ENCODE measurements at places on chromosomes 12 and 14.

DNA sequence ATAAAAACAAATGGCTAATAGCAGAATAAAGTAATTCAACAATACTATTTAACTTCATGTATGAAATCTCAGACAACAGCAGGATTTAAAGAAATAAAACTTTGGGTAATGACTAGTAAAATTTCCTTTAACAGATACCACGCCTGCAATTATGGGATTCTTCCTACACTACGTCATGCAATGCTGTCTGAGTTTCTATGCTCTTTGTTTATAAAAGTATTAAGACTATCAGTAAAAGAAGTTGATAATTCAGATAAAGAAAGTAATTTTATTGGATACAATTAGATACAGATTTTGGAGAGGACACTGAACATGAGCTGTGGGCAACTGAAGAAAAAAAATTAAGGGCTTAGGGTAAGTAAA lies 308.4 kb upstream of the LRFN5 start:
- H3K4me1 ChIP-seq = peaks cover 12% of the 10 kb centered on the region
- no peaks in the 10 kb centered on the region for H3K27me3 ChIP-seq
- no peak overlapping the region for H3K4me3 ChIP-seq
- H3K36me3 ChIP-seq = no peaks in the 10 kb centered on the region

DNA sequence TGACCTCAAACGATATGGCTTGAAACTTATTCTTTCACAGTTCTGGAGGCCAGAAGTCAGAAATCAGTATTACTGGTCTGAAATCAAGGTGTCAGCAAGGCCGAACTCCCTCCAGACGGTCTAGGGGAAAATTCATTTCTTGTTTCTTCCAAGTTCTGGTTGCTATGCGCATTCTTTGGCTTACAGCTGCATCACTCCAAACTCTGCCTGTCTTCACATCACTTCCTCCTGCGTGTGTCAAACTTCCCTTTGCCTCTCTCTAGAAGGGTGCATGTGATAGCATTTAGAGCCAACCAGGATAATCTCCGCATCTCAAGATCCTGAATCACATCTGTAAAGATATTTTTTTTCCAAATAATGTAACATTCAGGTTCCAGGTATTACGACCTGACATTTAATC lies 62.8 kb downstream of the DENND5B start:
- H3K27me3 ChIP-seq = no peaks in the 10 kb centered on the region
- H3K36me3 ChIP-seq = no peaks in the 10 kb centered on the region
- H3K4me1 ChIP-seq = peaks cover 20% of the 10 kb centered on the region
- H3K27ac ChIP-seq = no peak overlapping the region
- H3K4me3 ChIP-seq = no peak overlapping the region
- no peak for DNase-seq

- DNase-seq = no peak
- no peak overlapping the region for H3K4me3 ChIP-seq
- no peaks in the 10 kb centered on the region for H3K36me3 ChIP-seq
- H3K4me1 ChIP-seq = no peaks in the 10 kb centered on the region
- H3K27ac ChIP-seq = no peak overlapping the region
Measured at GRCh38 chr12:94372461-94372860, 87.2 kb downstream of the CEP83 start.

- no peaks in the 10 kb centered on the region for H3K36me3 ChIP-seq
- no peak overlapping the region for H3K4me3 ChIP-seq
- no peak for DNase-seq
- H3K27ac ChIP-seq = no peak overlapping the region
Measured at GRCh38 chr14:88695870-88696269, 96.9 kb downstream of the EML5 start.

- no peaks in the 10 kb centered on the region for H3K4me1 ChIP-seq
- no peak overlapping the region for H3K27ac ChIP-seq
- H3K27me3 ChIP-seq = no peaks in the 10 kb centered on the region
- H3K36me3 ChIP-seq = no peaks in the 10 kb centered on the region
- H3K4me3 ChIP-seq = no peak overlapping the region
Measured at GRCh38 chr14:97458661-97459579, 661.7 kb downstream of the VRK1 start.

GRCh38 chr14:97177016-97177415 lies 379.8 kb downstream of the VRK1 start:
- no peaks in the 10 kb centered on the region for H3K27me3 ChIP-seq
- peak; percentile 27 for DNase-seq
- no peaks in the 10 kb centered on the region for H3K36me3 ChIP-seq
- no peaks in the 10 kb centered on the region for H3K4me1 ChIP-seq

GRCh38 chr12:123948401-123948795 lies 24.2 kb downstream of the CCDC92 start:
- no peak overlapping the region for H3K4me3 ChIP-seq
- H3K36me3 ChIP-seq = no peaks in the 10 kb centered on the region
- H3K27ac ChIP-seq = no peak overlapping the region
- H3K27me3 ChIP-seq = no peaks in the 10 kb centered on the region

DNA sequence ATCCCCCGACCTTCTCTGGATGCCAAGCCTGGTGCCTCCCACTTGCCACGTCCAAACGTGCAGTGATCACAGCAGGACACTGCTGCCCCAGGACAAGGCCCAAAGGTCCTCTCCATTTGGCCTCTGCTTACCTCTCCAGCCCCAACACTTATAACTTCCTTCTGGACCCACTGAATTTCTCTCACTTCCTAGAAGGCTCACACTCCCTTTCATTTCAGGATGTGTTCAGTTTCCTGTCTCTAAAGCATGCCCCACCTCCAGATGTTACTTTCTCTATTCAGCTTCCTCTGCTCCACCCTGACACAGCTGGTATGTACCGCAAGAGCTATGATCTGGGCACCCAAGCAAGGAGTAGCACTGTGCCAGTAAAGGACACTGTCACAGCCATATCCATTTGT lies 33.0 kb downstream of the CDKL1 start:
- DNase-seq = no peak
- no peak overlapping the region for H3K27ac ChIP-seq
- no peaks in the 10 kb centered on the region for H3K36me3 ChIP-seq

DNA sequence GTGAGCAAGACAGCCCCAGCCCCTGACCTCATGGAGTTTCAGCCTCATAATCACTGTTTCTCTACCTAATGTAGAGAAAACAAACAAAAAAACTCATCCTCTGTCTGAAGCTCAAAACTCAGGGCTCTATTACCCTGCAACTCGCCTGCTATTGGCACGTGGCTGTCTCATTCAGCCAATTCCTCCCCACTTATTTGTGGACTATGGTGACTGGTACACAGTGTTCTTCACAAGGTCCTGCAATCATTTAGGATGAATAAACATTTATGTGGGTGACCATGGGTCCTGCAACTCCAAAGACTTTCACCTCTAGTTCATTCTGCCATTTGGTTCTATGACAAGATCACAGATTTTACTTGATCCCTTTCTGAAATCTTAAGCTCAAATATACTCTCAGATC lies 4.7 kb downstream of the PPP2R3C start:
- no peak overlapping the region for H3K4me3 ChIP-seq
- DNase-seq = no peak
- peaks cover 18% of the 10 kb centered on the region for H3K4me1 ChIP-seq
- H3K27ac ChIP-seq = no peak overlapping the region
- H3K36me3 ChIP-seq = peaks cover 2% of the 10 kb centered on the region

DNA sequence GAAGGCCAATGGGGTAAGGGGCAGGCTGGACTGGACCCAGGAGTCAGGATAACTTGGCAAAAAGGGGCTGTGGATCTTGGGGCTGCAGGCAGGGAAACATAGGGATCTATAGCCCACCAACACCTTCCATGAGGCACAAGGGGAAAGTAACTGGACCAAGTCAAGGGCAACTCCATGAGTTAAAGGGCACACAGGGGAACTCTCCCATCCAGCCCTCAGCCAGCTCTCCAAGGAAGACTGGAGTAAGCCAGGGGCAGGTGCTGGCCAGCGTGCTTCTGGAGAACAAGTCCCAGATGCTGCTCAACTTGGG lies 31.3 kb upstream of the ZFP36L1 start:
- no peak for DNase-seq
- peaks cover 10% of the 10 kb centered on the region for H3K4me1 ChIP-seq
- H3K27me3 ChIP-seq = no peaks in the 10 kb centered on the region

- H3K4me3 ChIP-seq = no peak overlapping the region
- DNase-seq = no peak
- H3K27me3 ChIP-seq = no peaks in the 10 kb centered on the region
- H3K36me3 ChIP-seq = no peaks in the 10 kb centered on the region
Measured at GRCh38 chr14:71362920-71363584, 455.8 kb downstream of the PCNX1 start.

GRCh38 chr12:49108958-49109404 lies 1.7 kb downstream of the LMBR1L start:
- H3K4me1 ChIP-seq = peaks cover 14% of the 10 kb centered on the region
- H3K27me3 ChIP-seq = no peaks in the 10 kb centered on the region
- H3K4me3 ChIP-seq = peak overlapping the region; percentile 77

- H3K4me1 ChIP-seq = 0 out of 2 replicates have a peak, but pooled peaks cover 5% of the 10 kb centered on the region
- no peaks in the 10 kb centered on the region for H3K36me3 ChIP-seq
- no peak for DNase-seq
- no peak overlapping the region for H3K27ac ChIP-seq
Measured at GRCh38 chr14:102164241-102164641, 24.5 kb downstream of the WDR20 start.

DNA sequence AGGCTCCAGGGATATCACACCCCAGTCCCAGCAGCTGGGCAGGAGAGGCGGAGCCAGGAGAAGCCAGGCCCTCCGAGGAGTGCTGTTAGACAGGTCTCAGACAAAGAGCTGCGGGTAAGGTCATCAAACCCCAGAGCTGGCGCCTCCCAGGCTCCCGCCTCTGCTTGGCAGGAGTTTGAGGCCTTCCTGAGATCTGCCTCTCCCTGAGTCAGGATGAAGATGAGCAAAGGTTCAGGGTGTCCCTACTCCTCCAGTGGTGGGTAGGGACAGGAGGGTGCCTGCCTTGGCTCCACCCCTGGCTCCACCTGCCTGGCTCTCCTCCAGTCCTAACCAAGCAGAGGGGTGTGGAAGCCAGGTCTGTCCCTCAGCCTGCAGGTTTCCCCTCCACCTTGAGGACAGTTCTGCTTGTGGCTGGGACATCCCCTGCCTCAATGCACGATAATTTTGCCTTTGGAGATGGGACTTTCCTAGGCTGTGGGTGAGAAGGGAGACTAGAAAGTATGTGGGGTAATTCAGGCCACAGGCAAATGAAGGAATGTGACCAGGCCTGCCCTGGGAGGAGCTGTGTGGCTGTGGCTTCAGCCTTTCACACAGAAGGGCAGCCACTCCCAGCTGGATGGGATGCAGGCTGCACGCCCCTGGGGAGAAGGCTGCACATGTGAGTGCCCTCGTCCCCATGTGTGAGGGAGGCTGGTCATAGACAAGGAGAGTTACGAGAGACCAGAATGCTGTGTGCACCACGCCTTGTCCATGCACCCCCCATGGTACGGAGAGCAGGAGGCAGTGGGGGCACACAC lies 2.2 kb downstream of the PLEKHG6 start:
- peak overlapping the region; percentile 83 for H3K27ac ChIP-seq
- no peak overlapping the region for H3K4me3 ChIP-seq
- no peaks in the 10 kb centered on the region for H3K27me3 ChIP-seq
- DNase-seq = peak; percentile 84
- peaks cover 64% of the 10 kb centered on the region for H3K4me1 ChIP-seq

- H3K4me1 ChIP-seq = peaks cover 71% of the 10 kb centered on the region
- peak; percentile 38 for DNase-seq
- H3K36me3 ChIP-seq = no peaks in the 10 kb centered on the region
- H3K27me3 ChIP-seq = no peaks in the 10 kb centered on the region
- no peak overlapping the region for H3K4me3 ChIP-seq
Measured at GRCh38 chr14:32381869-32382268, 52.8 kb downstream of the AKAP6 start.

DNA sequence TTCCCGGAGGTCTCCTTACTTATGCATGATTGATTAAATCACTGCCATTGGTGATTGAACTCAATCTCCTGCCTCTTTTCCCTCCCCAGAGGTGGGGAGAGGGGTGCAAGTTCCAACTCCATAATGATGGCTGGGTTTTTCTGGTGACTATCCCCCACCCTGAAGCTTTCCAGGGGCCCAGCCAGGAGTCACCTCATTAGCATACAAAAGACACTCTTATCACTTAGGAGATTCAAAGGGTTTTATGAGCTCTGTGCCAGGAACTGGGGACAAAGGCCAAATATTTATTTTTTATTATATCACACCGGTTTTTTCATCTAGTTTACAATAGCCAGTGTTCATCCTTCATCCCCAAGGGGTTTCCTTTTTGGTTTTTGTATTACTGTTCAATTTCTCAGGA lies 300.7 kb downstream of the ETNK1 start:
- H3K36me3 ChIP-seq = no peaks in the 10 kb centered on the region
- peaks cover 30% of the 10 kb centered on the region for H3K4me1 ChIP-seq
- DNase-seq = no peak
- no peaks in the 10 kb centered on the region for H3K27me3 ChIP-seq
- H3K4me3 ChIP-seq = no peak overlapping the region

DNA sequence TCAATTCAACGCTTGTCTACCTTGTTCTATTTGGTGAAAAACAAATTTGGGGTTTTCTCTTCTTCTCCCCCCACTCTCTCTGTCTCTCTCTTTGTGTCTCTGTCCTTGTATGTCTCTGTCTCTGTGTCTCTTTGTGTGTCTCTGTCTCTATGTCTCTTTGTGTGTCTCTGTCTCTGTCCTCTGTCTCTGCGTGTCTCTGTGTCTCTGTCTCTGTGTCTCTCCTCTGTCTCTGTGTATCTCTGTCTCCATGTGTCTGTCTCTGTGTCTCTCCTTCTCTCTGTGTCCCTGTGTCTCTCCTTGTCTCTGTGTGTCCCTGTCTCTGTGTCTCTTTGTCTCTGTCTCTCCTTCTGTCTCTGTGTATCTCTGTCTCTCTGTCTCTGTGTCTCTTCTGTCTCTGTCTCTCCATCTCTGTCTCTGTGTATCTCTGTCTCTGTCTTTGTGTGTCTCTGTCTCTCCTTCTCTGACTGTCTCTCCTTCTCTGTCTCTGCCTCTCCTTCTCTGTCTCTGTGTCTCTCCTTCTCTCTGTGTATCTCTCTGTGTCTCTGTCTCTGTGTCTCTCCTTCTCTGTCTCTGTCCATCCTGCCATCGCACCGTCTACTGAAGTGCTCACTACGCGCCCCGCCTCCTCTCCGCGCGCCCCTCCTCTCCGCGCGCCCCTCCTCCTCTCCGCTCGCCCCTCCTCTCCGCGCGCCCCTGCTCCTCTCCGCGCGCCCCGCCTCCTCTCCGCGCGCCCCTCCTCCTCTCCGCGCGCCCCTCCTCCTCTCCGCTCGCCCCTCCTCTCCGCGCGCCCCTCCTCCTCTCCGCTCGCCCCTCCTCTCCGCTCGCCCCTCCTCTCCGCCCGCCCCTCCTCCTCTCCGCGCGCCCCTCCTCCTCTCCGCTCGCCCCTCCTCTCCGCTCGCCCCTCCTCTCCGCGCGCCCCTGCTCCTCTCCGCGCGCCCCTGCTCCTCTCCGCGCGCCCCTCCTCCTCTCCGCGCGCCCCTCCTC lies 12.8 kb downstream of the LRCOL1 start:
- no peaks in the 10 kb centered on the region for H3K36me3 ChIP-seq
- H3K27me3 ChIP-seq = no peaks in the 10 kb centered on the region
- DNase-seq = peak; percentile 70
- H3K27ac ChIP-seq = peak overlapping the region; percentile 63
- peak overlapping the region; percentile 44 for H3K4me3 ChIP-seq

GRCh38 chr14:91918186-91918883 lies 29.2 kb downstream of the FBLN5 start:
- H3K4me3 ChIP-seq = no peak overlapping the region
- no peak for DNase-seq
- no peaks in the 10 kb centered on the region for H3K36me3 ChIP-seq
- no peak overlapping the region for H3K27ac ChIP-seq
- no peaks in the 10 kb centered on the region for H3K27me3 ChIP-seq
